Right ventricle myocardium inferior (tissue), 1 donor: ENCODE measurements at places on chromosomes 5 and 9. TPM values are rescaled to one million over a fixed set of nuclear protein-coding genes. Genes with fewer than 3 reads are reported as not detected.

DNA sequence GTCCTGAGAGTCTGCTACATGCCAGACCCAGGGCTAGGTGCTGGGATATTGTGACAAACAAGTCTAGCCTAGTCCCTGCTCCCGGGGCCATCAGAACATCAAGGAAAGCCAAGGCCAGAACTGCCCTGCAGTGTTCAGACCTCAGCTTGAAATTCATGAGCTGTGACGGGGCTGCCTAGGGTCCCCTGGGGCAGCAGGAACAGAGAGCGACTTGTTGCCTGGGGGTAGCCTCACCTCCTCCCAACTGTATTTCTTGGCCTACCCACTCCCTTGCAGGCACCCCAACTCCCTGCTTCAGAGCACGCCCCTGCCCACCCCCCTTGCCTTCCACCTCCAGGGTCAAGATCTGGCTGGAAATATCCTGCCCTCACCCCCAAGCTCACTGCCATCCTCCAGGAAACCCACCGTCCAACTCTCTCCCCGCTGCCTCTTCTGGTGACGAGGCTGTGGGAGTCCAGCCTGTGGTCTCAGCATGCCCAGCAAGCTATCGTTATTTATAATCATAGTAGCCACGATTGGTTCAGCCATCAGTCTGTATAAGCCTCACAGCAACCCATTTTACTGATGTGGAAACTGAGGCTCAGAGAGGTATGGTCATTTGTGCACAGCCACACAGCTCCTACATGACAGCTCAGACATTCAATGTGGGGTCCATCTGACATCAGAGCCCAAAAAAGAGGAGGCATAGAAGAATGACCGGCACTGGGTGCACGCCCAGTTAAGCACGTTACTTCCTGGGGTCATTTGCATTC lies 10.7 kb downstream of the DNM1 start:
- no peak for DNase-seq

- DNase-seq, result no peak
These were observed 81.1 kb downstream of the BOD1 start for GRCh38 chr5:173535166-173535975.

- no peak for DNase-seq
These were observed 94.3 kb downstream of the PCDH1 start for GRCh38 chr5:141783947-141784296.

Gene CARTPT
- not detected for total RNA-seq

DNA sequence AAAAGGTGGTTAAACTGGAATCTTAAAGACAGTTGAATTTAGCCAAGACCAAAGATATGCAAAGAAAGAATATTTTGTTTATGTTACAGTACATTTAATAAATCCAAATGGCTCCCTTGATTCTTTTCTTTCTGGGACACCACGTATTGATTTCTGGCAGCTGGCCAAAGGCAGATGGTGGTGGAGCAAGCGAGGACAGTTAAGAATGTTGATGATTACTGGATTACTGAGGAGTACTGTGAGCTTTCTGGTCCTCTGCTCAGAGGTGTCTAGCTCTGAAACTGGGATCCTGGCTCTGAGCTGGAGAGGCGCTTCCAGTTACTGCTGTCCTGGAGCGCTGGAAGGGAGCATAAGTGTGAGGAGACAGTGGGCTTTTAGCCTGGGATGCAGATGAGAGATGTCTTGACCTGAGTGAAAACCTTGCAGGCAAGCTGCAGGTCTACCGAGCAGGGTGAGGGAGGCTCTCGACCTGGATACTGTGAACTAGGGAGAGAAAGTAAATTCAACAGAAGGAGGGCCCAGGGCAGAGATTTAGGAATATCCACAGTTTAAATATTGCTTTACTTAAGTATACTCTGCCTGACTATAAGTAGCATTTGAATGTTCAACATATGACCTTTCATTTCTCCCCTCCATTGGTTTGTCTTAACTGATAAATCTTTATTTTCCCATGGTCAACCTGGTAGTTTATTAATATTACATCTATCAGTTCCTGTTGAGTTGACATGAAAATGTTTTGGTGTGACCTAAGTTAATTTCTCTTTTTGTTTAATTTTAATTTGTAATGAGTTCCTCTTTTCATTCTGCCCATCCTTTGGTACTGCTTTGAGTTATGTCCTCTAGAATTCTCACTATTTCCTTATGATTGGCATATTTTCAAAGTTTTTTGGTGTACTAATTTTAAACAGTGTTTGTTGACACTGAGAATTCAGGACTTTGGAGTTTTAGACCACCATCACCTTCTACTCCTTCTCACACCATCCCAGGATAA lies 3.7 kb downstream of the SYK start:
- DNase-seq, result no peak

Gene PDZD2
- 59.4 TPM for total RNA-seq

Gene PRR16
- 12.7 TPM for total RNA-seq

GRCh38 chr5:127136908-127137307 lies 63.6 kb upstream of the C5orf63 start:
- DNase-seq, result no peak
